ENCODE measurements at places on chromosomes 12 and 14.

DNA sequence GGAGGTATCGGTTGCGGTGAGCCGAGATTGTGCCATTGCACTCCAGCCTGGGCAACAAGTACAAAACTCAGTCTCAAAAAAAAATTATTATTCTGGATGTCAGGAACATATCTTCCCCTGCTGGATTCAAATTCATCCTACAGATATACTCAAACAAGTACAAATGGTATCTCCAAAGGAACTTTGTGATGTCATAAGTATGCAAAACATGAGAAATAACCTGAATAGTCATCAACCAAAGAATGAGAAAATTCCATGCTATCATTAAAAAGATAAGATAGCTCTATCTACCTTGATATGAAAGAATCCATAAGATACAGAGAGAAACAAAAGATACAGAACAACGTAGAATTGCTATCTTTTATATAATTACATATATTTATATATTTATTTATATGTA lies 67.7 kb downstream of the EEA1 start:
- no peak for DNase-seq

GRCh38 chr12:42186793-42187192 lies 42.1 kb upstream of the GXYLT1 start:
- DNase-seq: no peak

GRCh38 chr12:90499795-90500194 lies 455.2 kb downstream of the CCER1 start:
- DNase-seq: no peak

GRCh38 chr12:12441843-12442461 lies 85.1 kb downstream of the BORCS5 start:
- DNase-seq: peak; percentile 49

GRCh38 chr12:62291864-62292760 lies 31.9 kb downstream of the USP15 start:
- DNase-seq: peak; percentile 60

- DNase-seq: no peak
These were observed 105.4 kb upstream of the CNTN1 start for GRCh38 chr12:40586823-40587222.

DNA sequence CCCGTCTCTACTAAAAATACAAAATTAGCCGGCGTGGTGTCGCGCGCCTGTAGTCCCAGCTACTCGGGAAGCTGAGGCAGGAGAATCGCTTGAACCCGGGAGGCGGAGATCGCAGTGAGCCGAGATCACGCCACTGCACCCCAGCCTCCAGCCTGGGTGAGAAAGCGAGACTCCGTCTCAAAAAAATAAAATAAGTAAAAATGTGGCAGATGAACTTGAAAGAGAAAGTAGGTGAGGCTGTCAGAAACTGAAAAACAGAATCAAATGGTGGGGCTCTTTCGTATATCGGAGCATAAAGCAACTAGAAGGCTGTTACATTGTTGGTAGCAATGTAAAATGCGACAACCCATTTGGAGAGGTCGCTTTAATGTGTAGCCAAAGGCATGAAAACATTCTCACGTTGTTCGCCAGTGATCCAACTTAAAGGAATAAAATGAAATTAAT lies 767 bp upstream of the CCNT1 start:
- peak; percentile 40 for DNase-seq

GRCh38 chr14:25602106-25602505 lies 552.2 kb upstream of the STXBP6 start:
- no peak for DNase-seq

GRCh38 chr14:64409126-64409920 lies 21.2 kb downstream of the MTHFD1 start:
- DNase-seq: no peak

GRCh38 chr12:96112733-96113132 lies 77.3 kb upstream of the LTA4H start:
- no peak for DNase-seq

DNA sequence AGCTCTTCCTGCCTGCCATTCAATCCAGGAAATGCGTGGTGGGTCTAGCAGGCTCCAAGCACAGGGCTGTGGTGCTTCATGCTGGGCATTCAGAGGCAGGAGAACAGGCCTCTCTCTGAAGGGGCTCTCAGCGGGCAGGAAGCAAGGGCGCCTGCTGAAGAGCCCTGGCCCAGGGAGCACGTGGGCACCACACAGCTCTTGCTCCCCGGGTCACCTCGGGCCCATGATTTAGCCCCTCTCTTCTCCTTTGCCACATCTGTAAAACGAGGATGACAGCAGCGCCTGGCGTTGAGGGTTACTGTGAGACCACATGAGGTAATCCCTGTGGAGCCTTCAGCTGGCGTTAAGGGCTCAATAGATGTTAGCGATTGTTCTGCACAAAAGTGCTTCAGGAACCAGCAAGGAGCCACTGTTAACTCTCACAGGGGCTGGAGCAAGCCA lies 37.6 kb upstream of the SPTLC2 start:
- DNase-seq: peak; percentile 10

GRCh38 chr14:102028733-102029132 lies 58.1 kb downstream of the HSP90AA1 start:
- DNase-seq: no peak

DNA sequence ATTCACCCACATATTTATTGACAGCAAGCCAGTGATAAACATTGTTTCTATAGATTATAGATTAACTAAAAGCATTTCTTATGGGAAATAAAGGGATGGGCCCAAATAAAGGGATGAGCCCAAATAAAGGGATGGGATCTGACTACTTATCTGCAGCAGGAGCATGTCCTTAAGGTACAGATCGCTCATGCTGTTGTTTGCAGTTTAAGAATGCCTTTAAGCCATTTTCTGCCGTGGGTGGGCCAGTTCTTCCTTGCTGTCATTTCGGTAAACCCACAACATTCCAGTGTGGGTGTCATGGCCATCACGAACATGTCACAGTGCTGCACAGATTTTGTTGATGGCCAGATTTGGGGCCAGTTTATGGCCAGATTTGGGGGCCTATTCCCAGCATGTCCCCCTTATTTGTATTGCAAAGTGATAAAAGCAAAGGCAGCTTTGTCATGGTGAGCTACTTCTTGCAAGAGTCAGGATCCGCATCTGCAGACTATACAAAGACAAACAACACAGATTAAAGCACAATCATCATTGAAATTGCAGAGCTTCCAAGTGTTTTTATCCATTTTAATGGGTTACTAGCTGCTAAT lies 700.7 kb downstream of the LRFN5 start:
- no peak for DNase-seq

DNA sequence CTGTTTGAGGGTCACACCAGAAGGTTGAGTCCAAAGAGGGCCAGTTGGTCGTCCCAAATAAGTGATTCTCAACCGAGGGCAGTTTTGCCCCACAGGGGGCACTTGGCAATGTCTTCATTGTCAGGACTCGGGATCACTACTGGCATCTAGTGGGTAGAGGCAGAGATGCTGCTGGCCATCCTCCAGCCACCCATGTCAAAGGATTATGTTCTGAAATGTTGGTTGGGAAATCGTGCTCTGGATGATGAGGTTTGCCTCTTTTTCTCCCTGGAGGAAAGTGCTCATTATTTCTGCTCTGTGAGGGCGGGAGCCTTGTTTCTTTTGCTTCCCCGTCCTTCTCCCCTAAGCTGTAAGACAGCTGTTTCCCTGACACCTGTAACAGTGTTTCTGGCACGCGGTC lies 3.6 kb downstream of the ZNF839 start:
- peak; percentile 76 for DNase-seq

GRCh38 chr14:22848351-22849164 lies 12.2 kb downstream of the MMP14 start:
- no peak for DNase-seq

GRCh38 chr14:74906925-74907521 lies 16.0 kb downstream of the RPS6KL1 start:
- no peak for DNase-seq

GRCh38 chr14:74836251-74836960 lies 39.5 kb downstream of the PROX2 start:
- DNase-seq: no peak

- DNase-seq: no peak
These were observed 119.6 kb downstream of the VRK1 start for GRCh38 chr14:96916751-96917150.

- DNase-seq: peak; percentile 7
These were observed 210.6 kb downstream of the SLC6A15 start for GRCh38 chr12:84702001-84702400.

- no peak for DNase-seq
These were observed 596.7 kb downstream of the SLC6A15 start for GRCh38 chr12:84315926-84316325.

GRCh38 chr14:70905301-70905700 lies 2.0 kb upstream of the PCNX1 start:
- DNase-seq: no peak

DNA sequence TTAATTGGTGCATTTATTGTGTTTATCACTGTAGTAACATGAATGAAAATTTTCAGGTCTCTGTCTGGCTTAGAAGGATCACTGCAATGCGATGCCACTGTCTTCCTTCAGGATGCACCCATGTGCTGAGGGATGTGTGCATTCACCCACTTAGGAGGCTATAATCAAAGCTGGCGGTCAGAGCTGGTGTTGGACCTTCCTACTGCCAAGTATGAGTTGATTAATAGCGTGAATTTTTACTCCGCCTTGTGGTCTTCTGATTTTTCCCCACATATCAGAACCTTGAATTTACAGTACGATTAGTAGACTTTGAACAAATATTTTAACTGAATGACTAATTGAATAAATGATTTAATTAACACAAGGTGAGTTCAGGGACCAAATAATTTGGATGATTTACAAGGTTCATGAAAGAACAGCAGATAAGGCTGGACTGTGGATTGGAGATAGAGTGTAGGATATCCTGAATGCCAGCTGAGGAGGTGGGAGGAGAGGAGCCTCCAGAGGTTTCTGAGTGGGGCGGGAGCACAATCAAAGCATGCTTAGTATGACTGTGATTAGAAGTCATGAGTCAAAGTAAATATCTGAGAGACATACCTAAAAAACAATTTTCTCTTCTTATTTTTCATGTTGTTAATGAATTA lies 50.1 kb downstream of the RERG start:
- no peak for DNase-seq

DNA sequence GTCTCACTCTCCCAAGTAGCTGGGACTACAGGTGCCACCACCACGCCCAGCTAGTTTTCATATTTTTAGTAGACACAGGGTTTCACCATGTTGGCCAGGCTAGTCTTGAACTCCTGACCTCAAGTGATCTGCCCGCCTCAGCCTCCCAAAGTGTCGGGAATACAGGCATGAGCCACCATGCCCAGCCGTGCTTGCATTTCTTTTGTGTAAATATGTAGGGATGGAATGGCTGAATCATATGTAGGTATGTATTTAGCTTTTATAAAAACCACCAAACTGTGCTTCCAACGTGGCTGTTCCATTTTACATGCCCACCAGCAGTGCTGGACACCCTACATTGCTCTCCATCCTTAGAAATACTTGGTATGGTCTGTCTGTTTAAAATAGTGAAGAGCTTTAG lies 32.8 kb upstream of the CLMN start:
- DNase-seq: no peak

DNA sequence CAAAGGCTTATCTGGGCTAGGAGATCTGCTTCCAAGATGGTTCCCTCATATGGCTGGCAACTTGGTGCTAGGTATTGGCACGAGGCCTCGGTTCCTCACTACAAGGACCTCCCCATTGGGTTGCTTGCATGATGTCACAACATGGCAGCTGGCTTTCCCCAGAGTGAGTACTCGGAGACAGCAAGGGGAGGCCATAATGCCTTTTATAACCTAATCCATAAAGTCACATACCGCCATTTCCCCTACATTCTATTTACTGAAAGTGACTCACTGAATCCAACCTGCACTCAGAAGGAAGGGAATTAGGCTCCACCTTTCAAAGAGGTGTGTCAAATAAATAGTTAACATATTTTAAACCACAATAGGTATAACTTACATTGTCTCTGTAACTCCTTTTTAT lies 130.9 kb downstream of the SAMD4A start:
- no peak for DNase-seq

- peak; percentile 62 for DNase-seq
These were observed 63.3 kb upstream of the HSPB8 start for GRCh38 chr12:119115296-119115905.

DNA sequence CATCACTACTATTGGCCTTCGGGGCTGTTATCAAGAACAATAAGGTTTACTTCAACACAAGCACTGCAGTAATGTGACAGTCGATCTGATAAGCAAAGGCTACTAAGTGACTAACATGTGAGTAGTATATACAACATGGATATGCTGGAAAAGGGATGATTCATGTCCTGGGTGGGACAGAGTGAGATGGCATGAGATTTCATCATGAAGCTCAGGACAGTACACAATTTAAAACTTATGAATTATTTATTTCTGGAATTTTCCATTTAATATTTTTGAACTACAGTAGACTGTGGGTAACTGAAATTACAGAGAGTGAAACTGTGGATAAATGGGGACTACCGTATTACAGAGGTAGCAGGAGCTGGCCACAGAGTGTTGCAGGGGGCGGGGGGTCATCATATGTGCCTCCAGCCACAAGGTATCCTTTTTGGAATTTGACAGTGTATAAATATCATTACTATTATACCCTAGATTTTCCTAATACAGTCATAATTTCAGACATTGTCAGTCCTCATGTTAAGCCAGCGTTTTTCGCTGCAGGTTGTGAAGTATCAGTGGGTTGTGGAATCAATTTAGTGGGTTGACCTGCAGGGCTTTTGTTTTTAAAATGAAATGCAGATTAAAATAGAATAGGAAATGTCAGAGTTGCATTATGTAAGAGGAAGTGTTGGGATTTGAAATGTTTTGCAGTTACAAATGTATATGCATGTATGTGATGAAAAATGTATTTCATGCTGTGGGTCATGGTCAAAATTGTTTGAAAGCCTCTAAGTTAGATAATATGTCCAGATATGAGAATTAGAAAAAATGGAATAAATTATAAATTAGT lies 148.0 kb upstream of the NUDT4 start:
- DNase-seq: peak; percentile 44

GRCh38 chr12:27304856-27305255 lies 27.8 kb upstream of the BMAL2 start:
- DNase-seq: peak; percentile 43

DNA sequence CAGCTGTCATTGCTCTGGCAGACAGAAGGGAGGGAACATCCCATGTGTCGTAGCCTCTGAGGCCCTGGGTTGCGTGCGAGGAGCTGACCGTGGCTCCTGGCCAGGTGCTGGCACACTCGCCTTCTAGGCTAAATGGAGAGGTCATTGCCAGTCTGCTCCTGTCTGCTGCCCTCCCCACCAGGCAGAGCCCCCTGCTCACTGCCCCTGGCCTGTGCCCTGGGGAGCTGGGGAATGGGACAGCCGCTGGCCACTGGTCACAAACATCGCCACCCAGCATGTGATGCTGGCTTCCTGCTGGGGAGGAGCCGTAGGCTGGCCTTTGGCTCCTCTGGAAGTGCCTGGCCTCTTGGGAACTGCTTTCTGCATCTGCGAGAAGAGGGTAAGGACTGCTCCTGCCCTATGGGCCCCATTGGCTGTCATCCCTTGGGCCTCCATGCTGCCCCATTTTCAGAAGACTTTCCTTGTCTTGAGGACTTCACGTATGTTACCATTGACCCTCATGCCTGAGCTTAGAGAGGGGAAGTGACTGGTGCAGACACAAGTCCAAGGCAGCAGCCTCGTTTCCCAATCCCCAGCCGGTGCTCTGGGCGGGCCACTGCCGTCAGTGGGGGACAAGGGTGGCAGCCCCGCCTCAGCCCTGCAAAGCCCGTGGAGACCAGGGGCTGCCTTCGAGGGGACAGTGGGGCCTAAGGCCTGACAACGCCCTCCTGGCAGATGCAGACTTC lies 2.0 kb upstream of the TNFAIP2 start:
- peak; percentile 92 for DNase-seq

Measured in NB4 (cell line).